ENCODE measurements at places on chromosomes 2 and 18.

- DNase-seq = no peak
Observed at GRCh38 chr2:236558036-236558435, 11.6 kb upstream of the ACKR3 start.

GRCh38 chr2:19900931-19901441, 797 bp downstream of the TTC32 start:
- DNase-seq = no peak

DNA sequence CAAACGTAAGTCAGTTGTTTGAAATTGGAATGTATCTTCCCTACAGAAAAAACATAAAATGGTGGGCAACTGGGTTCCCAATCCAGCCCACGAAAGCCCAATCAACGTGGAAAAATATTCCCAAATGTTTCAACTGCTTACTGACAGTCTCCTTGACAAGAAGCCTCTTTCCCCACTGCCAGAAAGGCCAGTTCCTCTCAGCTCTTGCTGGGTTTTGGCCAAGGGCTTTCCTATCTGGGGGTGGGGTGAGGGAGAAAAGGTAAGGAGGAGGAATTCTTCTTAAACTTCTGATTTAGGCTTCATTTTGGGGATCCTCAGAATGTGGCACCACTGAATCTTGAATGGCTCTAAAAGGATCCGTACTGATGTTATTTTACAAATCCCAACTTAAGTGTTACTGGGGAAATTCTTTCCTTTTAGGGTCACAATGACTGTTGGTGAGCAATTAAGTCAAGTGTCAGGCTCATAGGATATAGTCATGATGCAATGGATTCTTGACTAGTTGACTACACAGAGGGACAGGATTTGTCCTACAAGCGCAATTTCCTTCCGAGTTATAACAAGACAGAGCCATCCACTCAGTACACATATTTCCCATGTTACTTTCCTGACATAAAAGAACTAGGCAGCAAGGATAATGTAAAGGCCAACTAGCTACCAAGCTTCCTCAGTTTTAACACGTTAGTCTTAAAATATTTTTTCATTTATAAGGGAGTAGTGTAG, 73.6 kb downstream of the SPRED2 start:
- no peak for DNase-seq

GRCh38 chr2:139876321-139876720, 1096.1 kb upstream of the NXPH2 start:
- DNase-seq = no peak

- DNase-seq = no peak
Observed at GRCh38 chr2:111670776-111671175, 213.2 kb downstream of the ANAPC1 start.

DNA sequence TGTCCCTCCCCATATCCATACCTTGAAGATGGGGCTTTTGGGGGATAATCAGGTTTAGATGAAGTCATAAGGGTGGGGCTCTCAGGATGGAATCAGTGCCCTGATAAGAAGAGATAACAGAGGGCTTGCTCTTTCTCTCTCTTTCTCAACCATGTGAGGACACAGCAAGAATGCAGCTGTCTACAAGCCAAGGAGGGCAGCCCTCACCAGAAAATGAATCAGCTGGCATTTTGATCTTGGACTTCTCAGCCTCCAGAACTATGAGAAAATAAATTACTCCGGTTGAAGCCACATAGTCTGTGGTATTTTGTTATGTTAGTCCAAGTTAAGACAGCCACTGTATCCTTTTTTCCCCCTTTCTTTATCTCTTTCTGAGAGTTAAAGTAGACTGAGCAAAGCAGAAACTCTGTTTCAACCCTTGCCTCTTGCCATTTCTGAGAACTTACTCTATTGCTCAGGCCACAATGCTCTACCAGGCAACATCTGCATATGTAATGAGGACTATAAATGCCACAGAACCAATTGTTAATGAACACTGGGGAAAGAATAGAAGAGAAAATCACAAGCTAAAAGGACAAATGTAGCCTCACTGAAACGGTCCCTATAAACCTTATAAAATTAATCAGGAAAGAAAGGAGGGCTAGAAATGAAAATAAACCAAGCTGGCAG, 56.9 kb downstream of the SRBD1 start:
- no peak for DNase-seq

DNA sequence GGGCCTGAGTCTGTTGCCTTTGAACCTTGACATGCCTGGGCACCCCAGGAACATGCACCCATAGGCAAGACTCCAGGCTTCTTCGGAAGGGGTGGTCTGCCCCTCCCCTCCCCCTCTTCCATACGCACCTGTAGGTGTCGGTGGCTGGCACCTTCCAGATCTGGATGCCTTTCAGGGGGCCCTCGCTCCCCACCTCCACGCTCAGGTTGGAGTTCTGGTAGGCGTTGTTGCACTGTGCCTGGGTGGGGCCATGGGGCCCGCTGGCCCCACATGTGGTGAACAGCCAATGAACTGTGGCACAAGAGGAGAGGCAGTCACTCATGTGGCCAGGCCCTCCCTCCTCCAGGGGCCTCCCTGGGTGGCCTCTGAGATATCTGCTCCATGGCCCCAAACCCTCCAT, 135.8 kb downstream of the CLIP4 start:
- DNase-seq = no peak

DNA sequence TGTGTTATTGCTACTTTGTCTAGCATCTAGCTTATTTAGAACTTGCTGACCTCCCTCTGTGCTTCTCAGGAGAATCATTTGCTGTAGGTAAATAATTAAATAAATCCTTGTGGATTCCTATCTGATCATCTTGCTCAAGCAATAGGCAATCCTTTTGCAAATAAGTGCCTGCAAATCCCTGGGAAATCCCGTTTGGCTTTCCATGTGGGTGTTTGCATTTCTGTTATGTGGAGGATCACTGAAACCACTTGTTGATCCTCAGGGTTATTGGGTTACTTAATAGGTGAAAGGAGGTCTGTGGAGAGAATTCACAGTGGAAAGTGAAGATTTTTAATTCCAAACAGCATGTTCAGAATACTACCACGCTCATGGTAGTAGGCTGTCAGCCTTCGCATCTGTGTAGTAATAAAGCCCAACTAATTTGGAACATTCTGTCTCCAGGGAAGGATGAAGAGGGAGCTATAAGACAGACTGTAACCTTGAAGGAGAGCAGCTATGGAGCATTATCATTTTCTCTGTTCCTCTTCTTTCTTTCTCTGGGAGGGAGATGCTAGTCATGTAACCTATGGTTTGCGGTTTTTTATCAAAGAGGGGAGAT, 72.5 kb downstream of the GULP1 start:
- no peak for DNase-seq

DNA sequence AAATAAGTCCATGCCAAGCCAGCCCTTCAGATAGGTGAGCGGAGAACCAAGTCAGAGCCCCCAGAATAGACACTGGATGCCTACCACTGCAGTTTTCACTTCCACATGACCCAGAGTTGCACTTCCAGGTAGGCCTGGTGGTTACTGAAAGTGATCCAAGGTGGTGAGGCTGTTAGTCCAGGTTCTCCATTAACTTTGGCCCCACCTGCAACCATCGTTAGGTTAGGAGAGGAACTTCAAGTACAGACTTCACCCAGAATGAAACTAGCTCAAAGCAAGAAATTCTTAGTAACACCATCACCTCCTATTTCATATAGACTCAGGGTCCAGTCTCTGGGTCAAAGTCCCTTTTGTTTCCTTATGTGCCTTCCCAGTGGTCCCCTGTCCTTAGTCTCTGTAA, 293.1 kb upstream of the ID2 start:
- no peak for DNase-seq

- DNase-seq = no peak
Observed at GRCh38 chr2:176461809-176462670, 192.8 kb downstream of the MTX2 start.
